Smooth muscle cell of the pulmonary artery (primary cell): ENCODE measurements at places on chromosomes 2 and 18. TPM values are rescaled to one million over a fixed set of nuclear protein-coding genes. Genes with fewer than 3 reads are reported as not detected.

Gene GALM
- 7.8 and 11.7 TPM in 2 replicates for total RNA-seq

Gene RNF152
- 36.8 and 68.2 TPM in 2 replicates for total RNA-seq

Gene FHOD3
- total RNA-seq = 7.0 and 8.8 TPM in 2 replicates

Gene CDKL4
- total RNA-seq = 0.66 and 0.91 TPM in 2 replicates

Gene HOXD1
- total RNA-seq = 0.13 TPM in 1 of 2 replicates, not detected in the other

Gene RAB27B
- total RNA-seq = 10.6 and 63.2 TPM in 2 replicates

Gene NDUFAF7
- total RNA-seq = 15.5 and 15.9 TPM in 2 replicates

Gene GPBAR1
- 0.03 and 0.13 TPM in 2 replicates for total RNA-seq

Gene HOXD11
- not detected in 2 replicates for total RNA-seq

Gene CFAP221
- total RNA-seq = 0.07 and 0.13 TPM in 2 replicates

Gene IL18R1
- 2.3 and 8.3 TPM in 2 replicates for total RNA-seq

Gene SERPINB13
- total RNA-seq = not detected in 2 replicates

Gene RAB6C
- total RNA-seq = not detected in 2 replicates

Gene SPP2
- total RNA-seq = not detected in 2 replicates

Gene RFX8
- 2.5 and 6.4 TPM in 2 replicates for total RNA-seq

Gene POU3F3
- not detected in 2 replicates for total RNA-seq

Gene CABYR
- total RNA-seq = 3.3 and 5.7 TPM in 2 replicates

Gene CDH20
- 0.13 TPM in 1 of 2 replicates, not detected in the other for total RNA-seq

Gene LYG1
- 0.59 and 0.86 TPM in 2 replicates for total RNA-seq

Gene SIX3
- total RNA-seq = not detected in 2 replicates

Gene CNDP1
- total RNA-seq = not detected in 2 replicates

Gene SKOR2
- not detected in 2 replicates for total RNA-seq

Gene SLC4A5
- total RNA-seq = 0.13 and 0.30 TPM in 2 replicates

Gene SETBP1
- 3.3 and 5.5 TPM in 2 replicates for total RNA-seq

Gene UBXN4
- total RNA-seq = 65.6 and 79.0 TPM in 2 replicates

Gene ITGA4
- total RNA-seq = 21.4 and 53.7 TPM in 2 replicates

Gene PRADC1
- 9.8 and 13.1 TPM in 2 replicates for total RNA-seq

Gene SERPINB5
- 0.07 TPM in 1 of 2 replicates, not detected in the other for total RNA-seq

Gene BCL11A
- total RNA-seq = 0.20 and 0.59 TPM in 2 replicates

Gene EGR4
- total RNA-seq = not detected in 2 replicates

Gene KCNJ3
- total RNA-seq = 0.07 TPM in 1 of 2 replicates, not detected in the other

Gene OSR1
- 11.6 and 29.1 TPM in 2 replicates for total RNA-seq

Gene PSD4
- total RNA-seq = 0.72 and 1.4 TPM in 2 replicates

Gene C1GALT1C1L
- total RNA-seq = 0.20 and 1.2 TPM in 2 replicates

Gene FAP
- total RNA-seq = 172 and 182 TPM in 2 replicates

Gene UGT1A4
- not detected in 2 replicates for total RNA-seq

Gene MROH2A
- not detected in 2 replicates for total RNA-seq

Gene ORC2
- 13.6 and 14.5 TPM in 2 replicates for total RNA-seq

Gene MEX3C
- total RNA-seq = 38.1 and 43.4 TPM in 2 replicates

Gene CTAGE1
- total RNA-seq = 0.07 TPM in 1 of 2 replicates, not detected in the other

Gene FEV
- total RNA-seq = not detected in 2 replicates

Gene CRYGD
- total RNA-seq = not detected in 2 replicates

Gene MC2R
- total RNA-seq = not detected in 2 replicates
